ENCODE measurements at places on chromosomes 3 and 15.

DNA sequence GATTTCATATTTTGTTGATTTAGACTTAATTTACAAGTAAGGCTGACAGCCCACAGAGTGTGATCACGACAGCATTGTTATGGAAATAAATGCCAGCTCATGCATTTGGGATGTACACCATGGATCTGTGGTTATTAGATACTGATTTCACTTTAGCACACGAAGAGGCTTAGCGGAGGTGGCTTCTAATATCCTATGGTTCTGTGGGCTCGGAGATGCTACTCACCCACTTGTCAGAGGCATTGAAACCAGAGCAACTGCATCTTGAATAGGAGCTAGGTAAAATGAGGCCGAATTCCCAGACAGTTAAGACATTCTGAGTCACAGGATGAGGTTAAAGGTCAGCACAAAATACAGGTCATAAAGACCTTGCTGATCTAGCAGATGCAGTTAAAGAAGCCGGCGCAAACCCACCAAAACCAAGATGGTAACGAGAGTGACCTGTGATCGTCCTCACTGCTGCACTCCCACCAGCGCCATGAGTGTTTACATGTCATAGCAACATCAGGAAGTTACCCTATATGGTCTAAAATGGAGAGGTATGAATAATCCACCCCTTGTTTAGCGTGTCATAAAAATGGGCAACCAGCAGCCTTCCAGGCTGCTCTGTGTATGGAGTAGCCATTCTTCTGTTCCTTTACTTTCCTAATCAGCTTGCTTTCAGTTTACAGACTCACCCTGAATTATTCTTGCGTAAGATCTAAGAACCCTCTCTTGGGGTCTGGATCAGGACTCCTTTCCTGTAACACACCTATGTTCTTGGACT, 117.5 kb downstream of the PGPEP1L start:
- peak; percentile 70 for DNase-seq

- no peak for DNase-seq
Measured at GRCh38 chr3:7333125-7333524, 472.2 kb downstream of the GRM7 start.

DNA sequence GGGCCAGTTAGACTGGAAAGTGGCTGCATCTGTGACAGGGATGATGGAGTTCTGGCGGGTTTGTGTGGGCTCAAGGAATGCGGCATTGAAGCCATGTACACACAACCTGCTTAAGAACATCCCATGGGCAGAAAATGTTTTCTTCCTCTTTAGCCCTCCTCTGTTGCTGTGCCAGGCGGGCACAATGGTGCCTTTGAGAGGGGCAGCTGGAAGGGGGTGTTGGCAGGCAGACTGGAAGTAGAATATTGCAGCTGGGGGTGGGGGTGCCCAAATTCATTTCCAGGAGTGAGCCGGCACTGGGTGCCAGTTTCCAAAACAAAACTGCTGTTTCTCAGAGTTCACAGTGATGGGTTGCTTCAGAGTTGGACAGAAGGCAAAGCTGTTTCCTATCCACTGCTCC, 91.8 kb upstream of the ETV5 start:
- no peak for DNase-seq

- DNase-seq, result no peak
Measured at GRCh38 chr15:80171787-80172186, 19.0 kb downstream of the FAH start.

- no peak for DNase-seq
Measured at GRCh38 chr15:101004500-101004899, 85.3 kb downstream of the LRRK1 start.

- no peak for DNase-seq
Measured at GRCh38 chr15:33157371-33158037, 37.0 kb downstream of the FMN1 start.

GRCh38 chr3:128490915-128491690, 1.9 kb downstream of the GATA2 start:
- DNase-seq, result peak; percentile 48

GRCh38 chr3:31978553-31978952, 2.5 kb downstream of the OSBPL10 start:
- no peak for DNase-seq

DNA sequence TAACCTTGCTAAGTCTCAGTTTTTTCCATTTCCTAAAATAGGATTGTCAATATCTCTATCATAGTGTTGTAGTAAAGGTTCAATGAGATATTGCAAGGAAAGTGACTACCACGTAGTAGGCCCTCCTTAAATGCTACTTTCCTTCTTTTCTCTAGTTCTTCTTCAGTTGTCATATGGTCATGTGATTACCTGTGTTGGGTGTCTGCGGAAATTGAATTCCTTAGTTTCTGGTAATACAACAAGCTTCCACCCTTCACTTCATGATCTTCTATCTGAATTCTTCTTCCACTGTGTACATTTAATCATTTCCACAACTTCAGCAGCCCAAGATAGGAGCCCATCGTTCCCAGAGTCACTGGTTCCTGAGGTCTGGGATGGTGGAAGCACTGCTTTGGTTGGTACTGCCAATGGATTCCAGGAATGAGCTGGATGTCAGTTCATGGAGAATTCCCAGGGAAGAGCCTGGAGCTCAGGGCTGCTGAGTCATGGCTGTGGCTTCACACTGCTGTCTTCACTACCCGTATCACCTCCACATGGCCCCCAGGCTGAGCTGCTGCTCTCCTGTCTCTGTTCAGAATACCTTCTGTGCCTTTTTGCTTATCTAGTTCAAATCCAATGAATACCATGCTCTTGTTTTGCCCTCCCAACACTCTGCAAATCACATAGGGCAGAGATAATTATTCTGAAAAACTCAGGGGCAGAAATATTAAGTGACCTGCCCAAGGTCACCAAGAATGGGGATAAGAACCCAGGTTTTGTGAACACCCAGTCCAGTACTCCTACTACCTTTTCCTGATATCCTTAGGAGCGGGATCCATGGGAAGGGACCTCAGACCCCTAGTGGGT, 98.6 kb downstream of the RPL39L start:
- DNase-seq, result peak; percentile 67

DNA sequence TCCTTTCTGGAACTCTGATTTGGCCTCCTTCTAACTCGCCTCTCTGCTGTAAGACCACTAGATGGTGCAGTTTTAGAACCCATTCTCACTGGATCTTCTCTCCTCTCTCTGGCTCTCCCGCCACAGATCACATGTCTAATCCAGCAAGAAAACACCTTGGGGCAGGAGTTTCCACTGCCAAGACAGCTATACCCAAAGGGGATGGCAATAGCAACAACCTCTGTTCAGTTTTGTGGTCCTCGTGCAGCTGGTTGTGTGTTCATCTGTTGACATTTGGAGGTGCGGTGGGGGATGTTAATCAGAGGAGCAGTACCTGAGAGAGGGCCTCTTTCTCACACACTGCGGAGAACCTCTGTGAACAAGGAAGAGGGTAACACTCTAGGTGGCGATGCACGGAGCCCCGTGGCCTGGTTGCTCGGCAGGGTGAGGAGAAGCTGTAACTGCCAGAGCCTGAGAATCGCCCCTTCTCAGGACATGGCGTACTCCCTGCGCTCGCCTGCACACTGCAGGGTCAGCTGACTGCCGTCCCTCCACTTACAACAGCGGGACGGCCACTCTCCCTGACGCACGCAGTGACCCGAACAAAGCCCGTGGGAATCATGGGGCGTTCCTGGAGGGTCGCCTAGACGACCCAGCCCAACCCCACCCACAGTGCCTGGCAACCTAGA, at the start of gene TEX55:
Gene TEX55, plus strand, starts transcription at position 666 of the 668 bp plus-strand sequence. CDS start 25 bp downstream, outside the sequence.
- DNase-seq, result peak; percentile 79

- DNase-seq, result no peak
Measured at GRCh38 chr15:77526595-77527163, 106.0 kb downstream of the HMG20A start.

DNA sequence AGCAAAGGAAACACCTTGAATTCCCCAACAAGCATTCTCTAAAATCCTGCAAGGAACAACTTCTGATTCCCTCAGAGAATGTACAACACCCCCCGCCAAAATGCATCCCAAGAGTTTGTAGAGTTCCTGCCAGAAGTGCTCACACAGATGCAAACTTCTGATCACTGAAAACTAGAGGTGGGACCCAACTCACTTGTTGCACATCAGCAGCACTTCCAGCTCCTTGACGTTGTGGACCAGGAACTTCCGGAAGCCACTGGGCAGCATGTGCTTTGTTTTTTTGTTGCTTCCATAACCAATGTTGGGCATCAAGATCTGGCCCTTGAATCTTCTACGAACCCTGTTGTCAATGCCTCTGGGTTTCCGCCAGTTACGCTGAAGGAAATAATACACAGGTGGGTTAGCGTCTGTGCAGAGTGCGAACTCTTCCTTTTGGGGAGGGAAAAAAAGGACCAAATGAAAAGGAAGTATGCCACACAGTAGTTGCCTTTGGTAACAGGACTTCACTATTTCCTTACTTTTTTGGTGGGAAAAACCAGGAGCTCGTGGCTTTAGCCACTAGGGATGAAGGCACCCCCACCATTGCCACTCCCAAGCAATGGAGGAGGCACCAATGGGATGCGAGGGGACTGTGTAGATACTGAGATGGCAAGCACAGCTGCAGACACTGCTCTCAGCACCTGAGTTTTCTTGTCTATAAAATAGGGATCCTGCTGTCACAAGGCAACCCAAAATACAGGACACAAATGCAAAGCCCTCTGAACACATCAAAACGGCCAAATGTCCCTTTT, 2.0 kb downstream of the RPL32 start:
- no peak for DNase-seq

DNA sequence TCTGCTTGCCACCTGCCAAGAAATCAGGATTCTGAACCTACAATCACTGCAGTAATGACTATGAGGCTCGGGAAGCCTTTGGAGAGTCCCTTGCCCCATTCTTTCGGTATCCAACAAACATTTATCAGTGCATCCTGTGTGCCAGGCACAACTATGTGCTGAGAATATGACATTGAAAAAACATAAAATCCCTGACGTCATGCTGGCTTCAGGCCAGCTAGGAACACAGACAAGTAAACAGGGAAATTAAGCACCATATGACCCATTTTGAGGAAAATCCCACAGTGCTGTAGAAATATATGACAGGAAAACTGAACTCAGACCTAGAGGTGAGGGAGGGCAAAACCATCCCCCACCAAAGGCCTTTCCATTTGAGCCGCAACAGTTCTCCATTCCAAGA, 34.1 kb upstream of the DET1 start:
- DNase-seq, result no peak

GRCh38 chr3:61903931-61904657, 342.7 kb downstream of the PTPRG start:
- no peak for DNase-seq

GRCh38 chr3:149815728-149816127, 2.7 kb downstream of the RNF13 start:
- no peak for DNase-seq

GRCh38 chr3:48243886-48244285, 3.0 kb downstream of the ZNF589 start:
- DNase-seq, result no peak
